ENCODE measurements at places on chromosomes 5 and 9. TPM values are rescaled to one million over a fixed set of nuclear protein-coding genes. Genes with fewer than 3 reads are reported as not detected.
A peak's percentile ranks its signal among the peaks of the same experiment; 100 is the strongest.

GRCh38 chr5:164763206-164763605, 1257.8 kb downstream of the MAT2B start:
- peaks cover 6% of the 10 kb centered on the region for H3K4me1 ChIP-seq
- no peak overlapping the region for H3K4me3 ChIP-seq
- no peak overlapping the region for H3K27ac ChIP-seq

GRCh38 chr5:179731791-179732411, 721 bp upstream of the MAML1 start:
- peak overlapping the region; percentile 91 for H3K4me3 ChIP-seq
- H3K36me3 ChIP-seq, result peaks cover 60% of the 10 kb centered on the region
- H3K4me1 ChIP-seq, result peaks cover 19% of the 10 kb centered on the region
- H3K27me3 ChIP-seq, result no peaks in the 10 kb centered on the region
- peak overlapping the region; percentile 58 for H3K27ac ChIP-seq

DNA sequence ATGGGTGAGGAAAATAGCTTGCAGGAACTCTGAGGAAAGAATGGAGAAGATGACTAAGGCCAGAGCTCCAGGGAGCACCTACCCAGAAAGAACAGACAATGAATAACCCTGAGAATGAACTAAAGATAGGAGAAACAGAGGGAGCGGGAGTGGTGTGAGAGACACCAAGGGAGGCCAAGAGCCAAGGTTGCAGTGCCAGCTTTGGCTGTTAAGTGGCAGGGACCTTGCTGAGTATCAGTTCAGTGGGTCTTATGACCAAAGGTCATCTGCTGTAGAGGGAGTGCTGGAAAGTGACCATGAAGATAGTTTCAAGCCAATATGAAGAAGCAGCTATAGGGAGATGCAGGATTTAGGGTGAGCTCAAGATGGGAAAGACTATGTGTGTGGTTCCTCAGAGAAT, 16.7 kb downstream of the P4HA2 start:
- DNase-seq, result no peak
- peaks cover 22% of the 10 kb centered on the region for H3K4me1 ChIP-seq
- H3K4me3 ChIP-seq, result no peak overlapping the region
- no peaks in the 10 kb centered on the region for H3K27me3 ChIP-seq

Gene DNM1
- total RNA-seq, result 2.0 TPM

GRCh38 chr9:35896570-35896969, 9.4 kb upstream of the HRCT1 start:
- H3K4me3 ChIP-seq, result no peak overlapping the region
- no peak for DNase-seq
- H3K27me3 ChIP-seq, result peaks cover 8% of the 10 kb centered on the region
- no peaks in the 10 kb centered on the region for H3K36me3 ChIP-seq

Gene GPSM1
- total RNA-seq, result 15.5 TPM

Gene EGFL7
- 4.3 TPM for total RNA-seq

- no peaks in the 10 kb centered on the region for H3K27me3 ChIP-seq
- no peak for DNase-seq
- no peaks in the 10 kb centered on the region for H3K36me3 ChIP-seq
- no peak overlapping the region for H3K4me3 ChIP-seq
- H3K27ac ChIP-seq, result no peak overlapping the region
Measured at GRCh38 chr5:35826056-35826455, 30.6 kb upstream of the IL7R start.

DNA sequence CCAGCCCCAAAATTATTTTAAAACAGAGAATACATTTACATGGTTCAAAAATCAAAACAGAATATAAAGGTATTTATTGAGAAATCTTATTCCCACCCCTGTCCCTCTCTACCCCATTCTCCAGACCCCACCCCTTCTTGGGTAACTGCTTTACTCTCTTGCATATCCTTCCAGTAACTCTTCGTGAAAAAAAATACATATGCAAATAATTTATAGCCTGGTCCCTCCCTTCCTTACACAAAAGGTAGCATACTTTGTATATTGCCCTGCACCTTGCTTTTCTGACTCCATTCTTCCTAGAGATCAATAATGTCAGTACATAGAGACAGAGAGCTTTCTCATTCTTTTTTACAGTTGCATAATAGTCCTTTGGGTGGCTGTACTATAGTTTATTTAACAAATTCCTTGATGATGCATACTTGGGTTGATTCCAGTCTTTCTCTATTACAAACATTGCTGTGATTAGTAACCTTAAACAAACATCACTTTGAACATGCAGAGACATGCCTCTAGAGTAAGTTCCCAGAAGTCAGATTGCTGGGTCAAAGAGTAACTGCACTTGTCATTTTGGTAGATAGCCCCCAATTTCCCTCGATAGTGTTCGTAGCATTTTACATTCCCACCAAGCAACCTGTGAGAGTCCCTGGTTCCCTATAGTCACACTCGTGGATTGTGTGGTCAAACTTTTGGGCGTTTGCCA, 47.9 kb downstream of the STOM start:
- peak; percentile 97 for DNase-seq
- no peaks in the 10 kb centered on the region for H3K27me3 ChIP-seq
- peak overlapping the region; percentile 7 for H3K4me3 ChIP-seq
- peak overlapping the region; percentile 100 for H3K27ac ChIP-seq
- peaks cover 40% of the 10 kb centered on the region for H3K36me3 ChIP-seq

GRCh38 chr5:112646139-112646936, 91.3 kb upstream of the APC start:
- peaks cover 5% of the 10 kb centered on the region for H3K4me1 ChIP-seq
- H3K27me3 ChIP-seq, result no peaks in the 10 kb centered on the region
- H3K4me3 ChIP-seq, result no peak overlapping the region

- H3K36me3 ChIP-seq, result no peaks in the 10 kb centered on the region
- H3K27ac ChIP-seq, result no peak overlapping the region
- DNase-seq, result no peak
- H3K4me3 ChIP-seq, result no peak overlapping the region
Measured at GRCh38 chr5:14821100-14821845, 50.3 kb downstream of the ANKH start.

Gene SPATA31D4
- not detected for total RNA-seq

- no peaks in the 10 kb centered on the region for H3K4me1 ChIP-seq
- no peak overlapping the region for H3K27ac ChIP-seq
- peak; percentile 1 for DNase-seq
- H3K27me3 ChIP-seq, result no peaks in the 10 kb centered on the region
Measured at GRCh38 chr5:39857041-39857440, 432.3 kb upstream of the DAB2 start.

DNA sequence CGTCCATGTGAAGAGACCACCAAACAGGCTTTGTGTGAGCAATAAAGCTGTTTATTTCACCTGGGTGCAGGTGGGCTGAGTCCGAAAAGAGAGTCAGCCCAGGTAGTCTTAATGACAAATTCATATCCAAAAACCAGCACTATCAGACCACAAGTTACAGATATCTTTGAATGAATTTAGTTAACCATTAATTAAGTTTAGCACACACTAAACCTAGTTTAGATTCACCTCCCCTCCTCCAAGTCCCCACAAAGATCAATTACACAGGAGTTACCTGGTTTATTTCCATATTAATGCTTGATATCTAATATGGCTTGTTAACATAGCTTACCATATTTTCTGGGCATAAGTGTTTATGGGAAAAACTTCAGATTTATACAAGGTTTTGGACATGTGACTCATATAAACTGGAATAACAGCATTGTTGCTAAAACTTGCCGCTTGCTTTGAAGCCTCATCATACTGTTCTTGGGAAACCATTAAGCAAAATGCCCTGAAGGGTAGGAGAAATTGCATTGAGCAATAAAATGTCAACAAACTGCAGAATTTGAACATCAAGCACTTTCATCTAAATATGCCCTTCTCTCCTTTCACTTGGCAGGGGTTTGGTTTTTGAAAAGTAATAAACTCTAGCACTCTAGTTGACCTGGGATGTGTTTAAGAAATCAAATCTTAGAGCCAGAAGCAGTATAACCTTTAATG, 166.9 kb downstream of the SNCAIP start:
- H3K27me3 ChIP-seq, result no peaks in the 10 kb centered on the region
- DNase-seq, result peak; percentile 100
- H3K4me1 ChIP-seq, result peaks cover 43% of the 10 kb centered on the region
- peak overlapping the region; percentile 55 for H3K27ac ChIP-seq

Measured in MCF 10A (cell line).